ENCODE measurements at places on chromosomes 4 and X.
A peak's percentile ranks its signal among the peaks of the same experiment; 100 is the strongest.

DNA sequence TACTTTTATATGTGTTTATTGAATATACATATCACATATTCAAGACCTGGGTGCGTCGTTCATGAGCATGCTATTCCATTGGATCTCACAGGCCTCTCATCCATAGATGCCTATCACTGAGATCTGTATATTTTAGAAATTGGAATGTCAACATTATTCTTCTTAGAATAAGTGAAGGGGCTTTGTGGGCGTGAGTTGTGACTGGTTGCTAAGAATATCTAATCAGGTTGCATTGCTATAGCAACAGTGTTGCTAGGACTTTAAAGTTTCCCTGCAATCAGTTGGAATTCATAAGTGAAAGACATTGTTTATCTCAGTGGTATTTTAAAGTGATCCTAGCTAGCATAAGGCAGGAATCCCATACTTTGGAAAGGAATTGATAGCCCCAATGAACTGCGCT is 36.7 kb upstream of the ANK2 start:
- DNase-seq: no peak

GRCh38 chr4:39319676-39320075 is 46.5 kb downstream of the RFC1 start:
- DNase-seq: peak; percentile 63

DNA sequence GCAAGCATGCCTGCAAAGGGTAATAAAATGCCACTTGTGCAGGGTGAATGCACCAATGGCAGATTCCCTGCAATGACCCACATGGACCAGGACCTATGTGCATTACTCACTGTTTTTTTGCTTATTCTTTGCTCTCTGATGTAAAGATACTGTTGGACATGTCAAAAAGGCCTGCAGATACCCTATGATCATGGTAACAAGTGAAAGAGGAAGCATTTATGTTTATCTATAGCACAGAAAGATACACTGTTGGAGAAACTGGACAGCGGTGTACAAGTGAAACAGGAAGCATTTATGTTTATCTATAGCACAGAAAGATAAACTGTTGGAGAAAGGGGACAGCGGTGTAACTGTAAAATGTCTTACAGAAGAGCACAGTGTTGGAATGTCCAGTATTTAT is 127.5 kb downstream of the PAPSS1 start:
- DNase-seq: no peak

GRCh38 chr4:66911880-66912279 is 633.4 kb downstream of the CENPC start:
- DNase-seq: no peak

GRCh38 chrX:21004835-21005234 is 369.4 kb upstream of the CNKSR2 start:
- DNase-seq: no peak

GRCh38 chr4:170729236-170729635 is 639.5 kb upstream of the AADAT start:
- no peak for DNase-seq

DNA sequence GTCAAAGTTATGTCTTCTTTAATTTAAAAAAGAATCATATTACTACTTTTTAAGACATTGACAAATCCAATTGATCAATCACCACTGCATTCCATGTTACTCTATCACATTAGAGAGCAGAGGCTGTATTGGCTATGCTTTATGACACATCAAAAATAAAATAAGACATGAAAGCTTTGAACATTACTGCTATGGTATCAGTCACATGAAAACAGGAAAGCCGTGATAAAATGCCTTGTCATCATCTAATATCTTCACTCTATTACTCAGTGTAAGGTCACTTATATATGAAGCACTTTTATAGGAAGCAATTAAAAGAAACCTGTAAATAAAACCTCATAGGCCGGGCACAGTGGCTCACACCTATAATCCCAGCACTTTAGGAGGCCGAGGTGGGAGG is 27.7 kb upstream of the CEP135 start:
- DNase-seq: no peak

- DNase-seq: no peak
Observed at GRCh38 chr4:33886356-33886755, 2358.0 kb downstream of the ARAP2 start.

- no peak for DNase-seq
Observed at GRCh38 chr4:167282171-167282864, 48.0 kb upstream of the SPOCK3 start.

- no peak for DNase-seq
Observed at GRCh38 chr4:164384416-164384815, 369.5 kb upstream of the SMIM31 start.

- no peak for DNase-seq
Observed at GRCh38 chr4:25930731-25931354, 16.8 kb downstream of the SMIM20 start.

DNA sequence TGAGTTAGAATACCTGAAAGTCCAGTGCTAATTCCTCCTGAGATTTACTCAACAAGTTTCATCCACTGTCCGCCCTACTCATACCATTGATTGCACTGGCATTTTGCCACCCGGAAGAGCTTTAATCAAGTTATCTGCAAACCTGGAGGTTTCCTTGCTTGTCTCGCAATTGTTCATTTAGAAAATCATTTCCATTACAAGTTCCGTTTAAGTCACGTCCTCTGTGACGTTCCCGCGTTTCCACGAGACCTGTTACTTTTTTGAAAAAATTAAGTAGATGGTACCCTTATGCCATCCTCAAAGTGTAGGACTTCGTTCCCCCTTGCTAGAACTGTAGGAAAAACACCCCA is 761 bp upstream of the FRYL start:
- no peak for DNase-seq

DNA sequence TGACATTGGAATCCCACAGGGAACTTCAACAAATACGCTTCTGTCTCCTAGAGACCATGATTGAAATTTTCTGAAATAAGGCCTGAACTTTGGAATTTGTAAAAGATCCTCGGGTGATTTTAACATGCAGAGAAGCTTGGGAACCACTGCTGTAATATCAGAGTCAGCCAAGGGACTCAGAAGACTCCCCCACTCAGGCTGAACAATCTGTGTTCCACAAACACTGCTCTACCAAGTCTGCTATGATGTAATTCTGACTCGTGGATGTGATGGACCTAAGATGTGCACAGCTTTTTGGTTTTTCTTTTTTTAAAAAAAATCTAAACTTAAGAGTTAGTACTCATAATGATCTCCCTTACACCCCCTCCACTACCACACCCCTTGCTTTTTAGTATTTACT is 26.0 kb downstream of the LRP2BP start:
- DNase-seq: no peak

- no peak for DNase-seq
Observed at GRCh38 chr4:183071222-183071621, 27.8 kb upstream of the WWC2 start.
